Suppressor macrophage treated with lipopolysaccharide for 1 hour (primary cell): ENCODE measurements at places on chromosomes 13 and 19.

DNA sequence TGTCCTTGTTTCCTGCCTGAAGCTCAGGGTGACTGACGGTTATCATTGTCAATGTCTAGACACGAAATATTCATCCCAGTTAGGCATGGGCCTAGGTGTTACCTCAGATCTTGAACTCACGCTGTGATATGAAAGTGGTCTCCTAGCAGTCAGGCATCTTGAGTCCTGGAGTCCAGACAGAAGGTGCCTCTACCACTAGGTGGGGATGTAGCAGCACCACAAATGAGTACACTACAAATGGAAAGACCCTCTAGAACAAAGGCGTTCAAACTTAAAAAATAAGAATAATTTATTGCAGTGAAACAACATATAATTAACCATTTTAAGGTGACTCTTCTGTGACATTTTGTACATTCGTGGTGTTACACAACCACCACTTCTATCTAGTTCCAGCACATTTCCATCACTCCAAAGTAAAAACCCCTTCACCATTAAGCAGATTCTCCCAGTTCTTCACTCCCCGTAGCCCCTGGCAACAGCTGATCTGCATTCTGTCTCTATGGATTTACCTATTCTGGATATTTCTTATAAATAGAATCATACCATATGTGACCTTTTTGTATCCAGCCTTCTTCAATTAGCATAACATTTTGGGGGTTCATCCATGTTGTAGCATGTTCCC, 11.9 kb upstream of the FRY start:
- peak; percentile 56 for DNase-seq

GRCh38 chr19:28667348-28667977, 545.5 kb downstream of the UQCRFS1 start:
- DNase-seq = no peak

GRCh38 chr19:4690361-4690760, 20.2 kb upstream of the MYDGF start:
- DNase-seq = peak; percentile 47

DNA sequence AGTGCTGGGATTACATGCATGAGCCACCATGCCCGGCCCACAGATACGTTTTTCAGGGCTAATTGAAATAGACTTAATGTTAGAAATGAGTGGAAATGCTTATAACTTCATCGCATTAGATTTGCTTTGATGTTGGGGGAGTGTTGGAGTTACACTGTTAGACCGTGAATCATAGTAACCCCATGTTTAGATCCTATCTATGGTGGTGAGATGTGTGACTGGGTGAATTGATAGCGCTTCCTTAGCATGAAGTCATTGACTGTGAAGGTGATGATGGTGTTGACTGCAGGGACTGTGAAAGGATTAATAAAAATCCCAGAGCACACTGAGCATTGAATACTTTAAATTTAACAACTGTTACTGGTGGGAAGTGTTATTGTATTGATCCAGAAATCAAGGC, 1.7 kb downstream of the ZNF264 start:
- no peak for DNase-seq

DNA sequence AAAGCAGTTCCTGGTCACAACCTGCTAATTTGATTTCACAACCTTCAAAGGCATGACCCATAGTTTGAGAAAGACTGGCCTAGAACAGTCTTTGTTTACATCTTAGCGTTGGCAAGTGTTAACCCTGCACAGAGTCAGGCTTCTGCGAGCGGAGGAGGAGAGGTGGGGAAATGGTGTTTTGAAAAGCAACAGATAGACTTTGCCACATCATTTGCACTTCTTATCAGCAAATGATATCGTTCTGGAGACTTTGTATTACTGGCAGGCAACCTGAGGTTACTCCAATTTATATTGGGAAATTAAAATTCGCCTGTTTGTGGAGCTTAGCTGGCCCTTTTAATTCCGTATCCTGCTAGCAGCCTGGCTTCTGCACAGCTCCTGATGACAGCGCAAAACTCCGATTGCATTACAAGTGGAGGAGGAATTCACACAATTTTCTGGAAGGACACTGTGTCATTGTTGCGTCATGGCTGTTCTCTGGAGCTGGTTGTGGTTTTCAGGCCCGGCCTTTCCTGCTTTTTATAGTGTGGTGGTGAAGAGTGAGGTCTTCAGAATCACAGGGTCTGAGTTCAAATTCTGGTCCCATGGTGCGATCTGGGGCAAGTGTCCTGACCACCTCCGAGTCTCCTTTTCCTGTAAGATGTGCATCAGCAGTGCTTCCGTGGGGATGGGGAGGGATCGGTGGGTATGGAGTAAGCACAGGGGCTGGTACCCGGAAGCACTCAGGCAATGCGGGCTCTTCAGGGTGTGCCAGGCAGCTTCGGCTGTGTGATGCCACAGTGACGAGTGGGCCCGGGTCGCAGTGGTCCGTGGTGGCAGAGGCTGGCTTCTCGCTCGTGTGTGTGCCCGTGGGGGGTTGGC, 49.1 kb upstream of the EHD2 start:
- DNase-seq = peak; percentile 94

DNA sequence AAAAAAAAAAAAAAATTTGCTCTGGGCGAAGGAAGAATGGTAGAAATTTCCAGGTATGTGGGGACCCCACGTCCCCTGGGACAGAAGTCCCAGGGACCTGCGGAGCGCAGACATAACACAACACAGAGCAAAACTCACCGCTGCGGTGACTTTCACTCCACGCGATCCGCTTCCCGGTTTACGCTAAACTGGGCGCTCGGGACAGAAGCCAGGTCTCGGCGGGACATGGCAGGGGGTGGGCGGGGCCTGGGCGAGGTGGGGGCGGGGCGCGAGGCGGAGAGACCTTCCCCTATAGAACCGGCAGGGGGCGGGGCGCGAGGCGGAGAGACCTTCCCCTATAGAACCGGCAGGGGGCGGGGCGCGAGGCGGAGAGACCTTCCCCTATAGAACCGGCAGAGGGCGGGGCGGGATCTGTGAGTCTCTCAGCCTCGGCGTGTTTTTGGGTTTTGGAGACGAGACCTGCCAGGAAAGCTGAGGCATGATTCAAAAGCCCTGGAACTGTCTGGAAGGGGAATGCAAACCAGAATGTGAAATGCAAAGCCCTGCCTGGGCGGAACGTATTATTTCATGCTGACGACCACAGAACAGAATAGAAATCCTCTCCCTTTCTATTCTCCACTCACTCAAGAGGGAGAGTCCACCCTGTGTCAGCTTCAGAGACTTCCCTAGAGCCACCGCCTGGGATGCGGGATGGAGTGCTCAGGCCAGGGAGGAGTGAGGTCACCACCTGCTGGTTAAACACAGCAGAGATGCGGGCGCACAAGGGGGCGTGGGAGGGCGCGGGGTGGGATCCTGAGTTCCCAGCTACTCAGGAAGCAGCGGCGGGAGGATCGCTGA, 20.2 kb upstream of the ERVV-1 start:
- peak; percentile 87 for DNase-seq

GRCh38 chr13:67518785-67519184, 288.6 kb upstream of the PCDH9 start:
- DNase-seq = no peak
